Stimulated activated CD8-positive, alpha-beta memory T cell treated with anti-CD3 and anti-CD28 coated beads, Interleukin-15, amount 100 ng/mL, for 1 hour (primary cell): ENCODE measurements at places on chromosomes 3 and 15.

DNA sequence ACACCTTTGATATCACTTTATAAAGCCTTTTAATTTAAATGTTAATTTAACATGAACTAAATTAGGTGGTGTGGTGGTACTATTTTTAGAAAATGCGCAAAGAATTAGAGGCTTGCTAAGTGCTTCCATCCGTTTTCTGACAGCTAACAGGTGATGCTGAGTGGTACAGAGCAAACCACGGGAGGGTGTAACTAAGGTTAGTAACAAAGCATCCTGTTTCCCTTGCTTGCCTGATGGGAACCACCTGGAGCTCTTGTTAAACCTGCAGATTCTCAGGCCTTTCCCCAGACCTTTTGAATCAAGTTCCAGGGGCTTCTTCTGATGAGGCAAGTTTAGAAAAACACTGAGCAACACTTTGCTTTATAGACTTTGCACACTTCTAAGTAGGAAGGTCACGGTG lies 101.0 kb downstream of the ATG7 start:
- no peak for DNase-seq

DNA sequence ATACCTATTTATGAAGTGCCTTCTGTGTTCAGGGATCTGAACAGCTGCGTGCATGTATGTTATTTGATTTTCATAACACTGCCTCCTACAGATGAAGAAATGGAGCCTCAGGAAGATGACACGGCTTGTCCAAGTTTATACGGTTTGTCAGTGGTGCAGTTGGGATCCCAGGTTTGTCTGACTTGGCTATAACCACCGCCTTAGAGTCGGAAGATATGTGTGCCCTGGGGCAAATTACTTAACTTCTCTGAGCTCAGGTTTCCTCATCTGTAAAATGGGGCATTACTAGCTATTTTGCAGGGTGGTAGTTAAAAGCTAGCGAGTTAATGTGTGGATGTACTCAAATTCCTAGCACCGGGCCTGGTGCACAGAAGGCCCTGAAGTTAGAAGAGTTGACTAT lies 54.1 kb upstream of the ANP32A start:
- no peak for DNase-seq

- no peak for DNase-seq
Measured at GRCh38 chr3:37115446-37115845, 58.9 kb downstream of the LRRFIP2 start.

- DNase-seq, result no peak
Measured at GRCh38 chr15:59292442-59293151, 80.1 kb downstream of the MYO1E start.

DNA sequence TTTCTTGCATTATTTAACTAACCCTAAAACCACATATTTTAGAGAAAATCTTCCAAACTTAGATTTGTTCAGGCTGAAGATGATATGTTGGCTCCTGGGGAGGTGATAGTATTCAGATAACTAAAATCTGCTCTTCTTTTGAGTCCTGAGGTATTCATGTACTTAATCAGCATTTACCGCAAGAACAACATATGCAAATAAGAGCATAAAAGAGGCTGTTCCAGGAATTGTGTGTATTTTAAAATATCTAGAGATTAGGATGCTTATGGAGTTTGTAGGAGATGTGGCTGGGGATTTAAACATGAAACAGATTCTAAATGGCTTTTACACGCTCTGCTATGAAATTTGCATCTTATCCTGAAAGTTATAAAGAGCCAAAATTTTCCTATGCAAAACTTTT lies 298.2 kb downstream of the EPHA3 start:
- DNase-seq, result no peak

DNA sequence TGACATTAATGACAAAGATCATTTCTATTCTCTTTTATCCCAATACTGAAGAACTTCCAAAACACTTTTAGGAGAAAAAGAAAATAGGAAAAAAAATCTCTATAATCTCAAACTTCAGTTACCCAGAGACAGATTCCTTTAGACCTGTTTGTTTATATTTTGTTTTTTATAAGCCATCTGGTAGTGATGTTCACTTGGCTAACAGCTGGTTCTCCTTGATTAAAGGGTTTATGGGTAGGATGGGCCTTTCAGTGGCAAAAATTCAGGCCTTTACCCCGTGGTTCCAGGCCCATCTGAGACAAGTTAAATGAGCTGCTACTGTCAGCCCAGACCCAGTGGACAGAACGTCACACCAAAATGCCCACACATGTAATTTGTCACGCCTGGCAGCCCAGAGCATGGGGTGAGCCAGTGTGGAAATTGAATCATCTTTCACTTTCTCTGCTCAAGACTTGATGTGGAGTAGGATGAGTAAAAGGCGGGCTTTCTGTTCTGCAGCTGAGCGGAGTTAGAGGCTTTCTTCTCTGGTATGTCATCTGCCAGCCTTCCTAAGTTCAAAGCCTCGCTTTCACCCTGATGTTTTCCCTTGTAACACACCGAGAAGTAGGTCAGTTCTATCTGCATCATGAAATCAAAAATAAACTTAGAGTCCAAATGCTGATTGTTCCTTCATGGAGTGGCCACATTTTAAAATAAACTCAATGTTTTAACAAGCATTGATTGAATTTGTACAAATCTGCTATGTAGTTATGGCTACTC lies 62.5 kb upstream of the SKOR1 start:
- DNase-seq, result no peak

- DNase-seq, result no peak
Measured at GRCh38 chr3:124853446-124853845, 33.7 kb downstream of the ITGB5 start.

- no peak for DNase-seq
Measured at GRCh38 chr15:65405791-65406423, 16.8 kb downstream of the IGDCC4 start.

- DNase-seq, result no peak
Measured at GRCh38 chr3:197501879-197502620, 53.7 kb downstream of the BDH1 start.

GRCh38 chr3:55476515-55476914 lies 10.6 kb downstream of the WNT5A start:
- no peak for DNase-seq

GRCh38 chr3:134473868-134474546 lies 11.8 kb downstream of the ANAPC13 start:
- peak; percentile 78 for DNase-seq
